RWPE1 (cell line): ENCODE measurements at places on chromosomes 1 and 21.

- DNase-seq: peak; percentile 92
Observed at GRCh38 chr1:89890085-89890752, 69.4 kb downstream of the LRRC8D start.

- no peak for DNase-seq
Observed at GRCh38 chr1:200039849-200040474, 12.5 kb downstream of the NR5A2 start.

- peak; percentile 28 for DNase-seq
Observed at GRCh38 chr1:8373581-8374241, 55.8 kb downstream of the SLC45A1 start.

GRCh38 chr1:19918057-19918456, 5.4 kb downstream of the PLA2G2E start:
- peak; percentile 80 for DNase-seq

DNA sequence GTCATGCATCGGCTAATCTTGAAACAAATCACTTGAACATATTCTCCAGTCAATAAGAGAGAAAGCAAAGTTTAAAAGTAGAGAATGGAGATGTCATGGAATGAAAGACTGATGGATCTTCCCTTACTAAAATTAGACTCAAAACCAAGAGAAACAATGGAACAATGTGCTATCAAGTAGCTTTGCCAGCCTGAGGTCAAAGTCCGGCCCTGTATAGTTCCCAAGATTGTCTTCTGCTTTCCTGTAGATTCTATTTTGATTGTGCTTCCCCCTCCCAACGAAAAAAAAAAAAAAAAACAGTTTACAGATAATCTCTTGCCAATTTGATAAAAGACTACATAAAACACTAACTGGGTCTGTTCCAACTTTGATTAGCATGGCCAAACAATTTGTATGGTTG, 40.8 kb upstream of the KIRREL1 start:
- no peak for DNase-seq

GRCh38 chr1:57959531-57960241, 535.8 kb upstream of the DAB1 start:
- no peak for DNase-seq

GRCh38 chr1:197907846-197908616, 5.6 kb downstream of the C1orf53 start:
- no peak for DNase-seq

DNA sequence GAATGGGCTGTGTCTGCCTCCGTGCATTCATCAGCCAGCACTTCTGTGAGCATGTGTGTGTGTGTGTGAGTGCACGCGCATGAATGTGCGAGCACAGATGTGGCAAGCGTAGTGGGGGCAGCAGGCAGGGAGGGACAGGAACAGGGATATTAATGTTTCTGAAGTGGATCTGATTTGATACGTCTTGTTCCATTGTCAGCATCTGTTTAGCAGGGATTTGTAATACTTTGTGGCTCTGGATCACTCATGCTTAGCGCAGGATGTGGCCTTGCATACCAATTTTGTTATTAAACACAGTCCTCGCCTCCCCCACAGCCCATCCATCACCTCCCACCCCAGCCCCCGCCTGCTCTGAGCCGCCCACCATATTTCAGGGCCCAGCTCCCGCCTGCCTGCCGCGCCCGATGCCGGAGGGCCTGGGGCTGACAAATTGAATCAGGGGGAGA, 52.4 kb downstream of the TMEM53 start:
- DNase-seq: no peak

GRCh38 chr1:41995441-41996130, 76.9 kb upstream of the HIVEP3 start:
- no peak for DNase-seq

DNA sequence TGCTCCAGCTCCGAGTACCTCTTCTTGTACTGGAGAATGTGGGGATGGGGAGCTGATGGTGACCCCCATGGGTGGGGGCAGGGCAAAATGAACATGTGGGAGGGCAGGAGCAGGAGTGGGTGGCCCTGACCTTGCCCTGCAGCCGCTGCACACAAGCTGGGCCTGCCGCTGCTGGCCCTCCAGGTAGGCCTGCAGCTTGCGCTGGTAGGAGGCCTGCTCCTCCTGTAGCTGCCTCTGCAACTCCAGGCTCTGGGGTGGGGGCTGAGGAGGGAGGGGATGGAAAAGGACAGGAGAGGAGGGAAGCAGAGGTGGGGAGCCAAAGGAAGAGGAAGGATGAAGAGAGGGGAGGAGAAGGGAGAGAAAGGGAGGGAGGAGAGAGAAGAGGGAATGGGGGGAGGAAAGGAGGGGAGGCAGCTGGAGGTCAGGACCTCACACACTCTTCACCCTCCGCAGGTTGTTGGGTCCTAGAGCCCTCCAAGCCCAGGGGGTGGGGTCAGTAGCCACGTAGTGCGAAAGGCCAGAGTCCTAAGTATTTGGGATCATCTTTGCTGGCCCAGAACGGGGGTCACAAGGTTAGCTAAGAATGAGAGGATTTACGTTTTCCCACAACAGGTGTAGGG, 22.9 kb downstream of the RNU1-1 start:
- DNase-seq: no peak
